T-helper 17 cell (primary cell): ENCODE measurements at places on chromosomes 13 and 19.
A peak's percentile ranks its signal among the peaks of the same experiment; 100 is the strongest.

GRCh38 chr13:98548230-98548629, 28.7 kb downstream of the STK24 start:
- H3K36me3 ChIP-seq: peaks cover 7% of the 10 kb centered on the region
- H3K27me3 ChIP-seq: no peaks in the 10 kb centered on the region
- H3K4me3 ChIP-seq: no peak overlapping the region
- DNase-seq: no peak

DNA sequence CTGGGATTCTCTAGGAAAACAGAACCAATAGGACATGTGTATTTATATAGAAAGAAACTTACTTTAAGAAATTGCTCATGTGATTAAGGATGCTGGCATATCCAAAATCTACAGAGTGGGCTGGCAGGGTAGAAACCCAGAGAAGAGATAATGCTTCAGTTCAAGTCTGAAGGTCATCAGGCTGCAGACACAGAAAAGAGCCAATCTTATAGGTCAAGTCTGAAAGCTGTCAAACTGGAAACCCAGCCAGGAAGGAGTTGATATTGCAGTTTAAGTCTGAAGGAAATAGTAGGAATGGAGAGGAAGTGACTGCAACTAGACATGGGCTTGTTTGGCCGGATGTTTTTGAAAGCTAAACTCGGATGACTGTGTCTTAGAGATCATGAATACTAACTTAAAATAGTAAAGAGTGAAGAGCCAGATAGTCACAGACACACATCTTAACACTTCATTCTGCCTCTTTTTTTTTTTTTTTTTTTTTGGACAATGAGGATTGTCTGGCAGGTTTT, 125.3 kb upstream of the GPC6 start:
- no peaks in the 10 kb centered on the region for H3K36me3 ChIP-seq
- H3K4me3 ChIP-seq: no peak overlapping the region
- H3K4me1 ChIP-seq: no peaks in the 10 kb centered on the region
- DNase-seq: no peak
- no peaks in the 10 kb centered on the region for H3K27me3 ChIP-seq
- H3K27ac ChIP-seq: no peak overlapping the region

GRCh38 chr13:42064966-42065365, 16.5 kb downstream of the DGKH start:
- no peak for DNase-seq
- no peak overlapping the region for H3K27ac ChIP-seq
- H3K4me1 ChIP-seq: peaks cover 16% of the 10 kb centered on the region
- H3K36me3 ChIP-seq: peaks cover 7% of the 10 kb centered on the region

DNA sequence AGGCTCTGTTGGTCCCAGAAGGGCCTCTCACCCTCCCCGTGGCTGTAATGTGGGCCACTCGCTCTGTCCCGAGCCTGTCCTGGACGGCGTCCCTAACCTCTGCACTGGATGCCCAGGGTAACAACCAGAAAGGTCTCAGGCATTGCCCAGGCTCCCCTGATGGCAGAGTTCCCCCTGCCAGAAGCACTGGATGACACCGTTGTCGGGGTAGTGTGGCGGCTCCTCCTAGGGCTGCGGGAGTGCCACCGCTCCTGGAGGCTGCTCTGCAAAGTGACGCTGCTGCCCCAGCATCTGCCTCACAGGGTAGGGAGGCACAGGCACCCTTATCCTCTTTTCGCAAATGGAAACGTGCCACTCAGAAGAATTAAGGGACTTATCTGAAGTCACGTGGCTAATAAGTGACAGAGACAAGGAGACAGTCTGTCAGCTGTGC, 32.0 kb downstream of the MPHOSPH8 start:
- H3K27me3 ChIP-seq: no peaks in the 10 kb centered on the region
- H3K4me3 ChIP-seq: no peak overlapping the region
- peaks cover 9% of the 10 kb centered on the region for H3K4me1 ChIP-seq
- H3K36me3 ChIP-seq: no peaks in the 10 kb centered on the region
- DNase-seq: no peak
- H3K27ac ChIP-seq: no peak overlapping the region

DNA sequence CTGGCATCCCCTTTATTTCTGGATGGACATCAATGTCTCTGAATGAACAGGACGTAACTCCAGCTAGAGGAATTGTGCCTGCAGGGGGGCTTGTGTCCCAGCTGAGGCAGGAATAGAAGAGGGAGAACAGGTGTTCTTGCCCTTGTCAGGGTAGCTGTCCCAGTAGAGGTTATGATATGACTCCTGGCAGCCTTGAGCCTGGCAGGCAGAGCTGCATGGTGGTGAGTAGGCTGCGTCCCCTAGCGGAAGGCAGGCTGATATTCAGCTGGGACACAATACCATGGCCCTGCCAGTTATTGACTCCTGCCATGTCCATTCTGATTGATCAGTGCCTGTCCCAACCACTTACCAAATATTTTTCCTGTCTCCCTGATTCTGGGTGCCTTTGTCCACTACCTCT, 197.2 kb downstream of the RAP2A start:
- H3K27me3 ChIP-seq: peaks cover 25% of the 10 kb centered on the region
- DNase-seq: no peak
- no peak overlapping the region for H3K4me3 ChIP-seq

DNA sequence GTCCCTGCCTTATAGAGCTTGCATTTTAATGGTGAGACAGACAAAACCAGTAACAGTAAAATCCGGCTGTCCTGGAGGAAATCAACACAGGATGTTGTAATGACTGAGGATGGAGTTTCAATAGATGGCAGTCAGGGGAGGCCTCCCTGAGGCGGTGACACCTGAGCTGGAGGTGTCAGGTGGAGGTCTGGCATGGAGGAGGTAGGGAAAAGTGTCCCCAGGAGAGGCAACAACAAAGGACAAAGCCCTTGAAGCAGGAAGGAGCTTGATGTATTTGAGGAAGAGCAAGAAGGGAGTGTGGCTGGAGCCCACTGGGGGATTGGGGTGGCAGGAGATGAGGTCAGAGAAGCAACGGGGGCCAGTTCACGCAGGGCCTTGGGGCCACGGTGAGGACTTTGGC, 7.8 kb downstream of the GRIN2D start:
- peaks cover 10% of the 10 kb centered on the region for H3K36me3 ChIP-seq
- no peak overlapping the region for H3K4me3 ChIP-seq
- peaks cover 11% of the 10 kb centered on the region for H3K27me3 ChIP-seq
- peak overlapping the region; percentile 69 for H3K27ac ChIP-seq
- peaks cover 14% of the 10 kb centered on the region for H3K4me1 ChIP-seq

- H3K27me3 ChIP-seq: no peaks in the 10 kb centered on the region
- H3K4me3 ChIP-seq: peak overlapping the region; percentile 19
- peak overlapping the region; percentile 57 for H3K27ac ChIP-seq
- peaks cover 32% of the 10 kb centered on the region for H3K4me1 ChIP-seq
- H3K36me3 ChIP-seq: peaks cover 5% of the 10 kb centered on the region
Observed at GRCh38 chr13:28248080-28248479, 109.7 kb downstream of the PAN3 start.

GRCh38 chr19:19911150-19911549, 10.4 kb downstream of the ZNF93 start:
- no peak overlapping the region for H3K4me3 ChIP-seq
- H3K36me3 ChIP-seq: peaks cover 3% of the 10 kb centered on the region
- H3K27ac ChIP-seq: no peak overlapping the region
- no peaks in the 10 kb centered on the region for H3K4me1 ChIP-seq
- DNase-seq: no peak

DNA sequence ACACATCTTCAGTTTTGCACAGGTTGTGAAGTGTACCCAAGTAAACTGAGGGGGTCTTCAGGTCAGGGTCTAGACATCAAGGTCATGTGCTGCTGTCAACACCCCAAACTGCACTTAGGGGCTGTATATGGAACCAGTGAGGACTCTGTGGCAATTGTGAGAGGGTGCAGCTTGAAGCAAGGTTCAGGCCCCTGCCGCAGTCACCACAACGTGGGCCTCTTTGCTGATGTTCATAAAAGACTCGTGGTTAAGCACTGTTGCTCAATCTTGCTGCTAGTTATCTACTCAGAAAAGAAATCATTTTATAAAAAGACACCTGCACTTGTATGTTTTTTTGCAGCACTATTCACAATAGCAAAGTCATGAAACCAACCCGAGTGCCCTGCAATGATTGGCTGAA, 907.4 kb downstream of the UQCRFS1 start:
- no peak overlapping the region for H3K4me3 ChIP-seq
- H3K36me3 ChIP-seq: no peaks in the 10 kb centered on the region
- H3K27me3 ChIP-seq: no peaks in the 10 kb centered on the region
- H3K27ac ChIP-seq: no peak overlapping the region
- no peaks in the 10 kb centered on the region for H3K4me1 ChIP-seq

- no peak overlapping the region for H3K4me3 ChIP-seq
- H3K4me1 ChIP-seq: peaks cover 2% of the 10 kb centered on the region
- H3K27me3 ChIP-seq: no peaks in the 10 kb centered on the region
- H3K36me3 ChIP-seq: no peaks in the 10 kb centered on the region
- H3K27ac ChIP-seq: no peak overlapping the region
Observed at GRCh38 chr19:11982526-11982925, 17.7 kb downstream of the ZNF763 start.

DNA sequence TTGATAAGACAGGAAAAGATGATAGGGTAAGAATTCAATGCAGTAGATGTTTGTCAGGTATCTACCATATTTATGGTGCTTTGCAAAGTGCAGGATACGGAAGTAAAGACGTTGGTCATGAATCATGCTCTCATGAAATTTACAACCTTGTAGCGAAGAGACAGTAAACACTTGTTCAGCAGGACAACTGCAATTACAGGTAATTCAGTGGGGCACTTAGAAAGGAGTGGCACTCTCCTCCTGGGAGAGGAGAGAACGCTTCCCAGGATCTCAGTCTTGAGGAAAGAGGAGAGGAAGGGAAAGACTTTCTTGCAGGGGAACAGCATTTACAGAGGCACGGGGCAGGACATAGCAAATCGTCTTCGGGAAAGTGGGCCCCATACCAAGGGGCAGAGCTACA, 46.4 kb downstream of the SOX1 start:
- no peak for DNase-seq
- peaks cover 4% of the 10 kb centered on the region for H3K36me3 ChIP-seq
- H3K4me1 ChIP-seq: no peaks in the 10 kb centered on the region
- H3K27ac ChIP-seq: no peak overlapping the region

DNA sequence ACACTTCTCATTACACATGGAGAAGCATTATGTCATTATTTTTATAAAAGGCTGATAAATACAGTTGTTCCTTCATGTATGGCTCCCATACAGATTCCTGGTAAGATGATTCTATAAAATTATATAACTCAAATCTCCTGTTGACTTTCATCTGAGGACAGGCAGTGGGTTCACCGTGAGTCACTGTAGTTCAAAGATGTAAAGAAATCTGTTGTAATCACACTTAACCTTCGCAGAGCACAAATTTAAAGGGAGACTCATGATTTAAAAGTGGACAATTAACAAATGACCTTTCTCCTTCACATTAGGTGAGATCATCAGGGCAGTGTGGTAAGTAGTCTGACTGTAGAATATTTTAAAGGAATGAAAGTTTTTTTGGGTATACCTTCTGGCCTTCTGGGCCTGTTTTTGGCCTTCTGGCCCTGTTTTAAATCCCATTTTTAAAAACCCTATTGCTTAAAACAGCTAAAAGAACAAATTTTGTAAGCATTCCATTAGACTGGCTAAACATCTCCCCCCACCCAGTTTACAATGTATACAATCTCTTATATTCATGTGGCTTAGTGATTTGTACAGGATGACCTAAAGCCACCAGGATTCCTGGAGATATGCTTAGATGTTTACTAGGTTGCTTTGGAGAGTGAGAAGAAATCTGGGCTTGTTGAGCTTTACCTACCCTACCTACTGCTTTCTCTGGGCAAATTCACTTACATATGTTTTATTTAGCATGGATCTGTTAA, 171.2 kb downstream of the ITGBL1 start:
- H3K27me3 ChIP-seq: no peaks in the 10 kb centered on the region
- no peak for DNase-seq
- peaks cover 20% of the 10 kb centered on the region for H3K4me1 ChIP-seq
- peak overlapping the region; percentile 25 for H3K4me3 ChIP-seq

- H3K27me3 ChIP-seq: peaks cover 53% of the 10 kb centered on the region
- H3K36me3 ChIP-seq: peaks cover 2% of the 10 kb centered on the region
- H3K27ac ChIP-seq: no peak overlapping the region
- DNase-seq: peak; percentile 43
Observed at GRCh38 chr19:56066152-56067023, 54.7 kb downstream of the ZNF787 start.

DNA sequence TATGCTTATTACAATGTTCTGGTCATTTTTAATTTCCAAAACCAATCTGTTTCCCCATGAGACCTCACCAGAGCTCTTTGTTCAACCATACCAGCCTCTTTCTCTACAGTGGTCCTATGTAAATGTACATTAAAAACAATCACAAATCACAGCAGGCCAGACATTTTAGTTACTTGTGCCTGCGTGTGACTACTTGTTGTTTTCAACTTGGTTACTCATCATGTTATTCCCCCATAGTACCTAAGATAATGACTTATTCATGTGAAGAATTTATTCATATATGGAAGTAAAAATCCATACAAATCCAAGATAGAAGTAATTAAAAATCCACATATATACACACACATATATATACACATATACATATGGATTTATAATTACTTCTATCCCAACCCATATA, 379.6 kb downstream of the SLITRK6 start:
- H3K36me3 ChIP-seq: no peaks in the 10 kb centered on the region
- no peaks in the 10 kb centered on the region for H3K27me3 ChIP-seq
- DNase-seq: no peak
- no peak overlapping the region for H3K4me3 ChIP-seq
- H3K27ac ChIP-seq: no peak overlapping the region

GRCh38 chr13:97621025-97621424, 187.1 kb downstream of the RAP2A start:
- H3K27me3 ChIP-seq: peaks cover 34% of the 10 kb centered on the region
- no peak overlapping the region for H3K4me3 ChIP-seq
- no peak for DNase-seq

GRCh38 chr19:3855320-3855719, 13.5 kb downstream of the ZFR2 start:
- no peak overlapping the region for H3K4me3 ChIP-seq
- H3K27me3 ChIP-seq: no peaks in the 10 kb centered on the region
- H3K27ac ChIP-seq: no peak overlapping the region
- H3K36me3 ChIP-seq: peaks cover 2% of the 10 kb centered on the region
- no peaks in the 10 kb centered on the region for H3K4me1 ChIP-seq
